Astrocyte (in vitro differentiated cells and primary cell): ENCODE measurements at places on chromosomes 2 and 18.

DNA sequence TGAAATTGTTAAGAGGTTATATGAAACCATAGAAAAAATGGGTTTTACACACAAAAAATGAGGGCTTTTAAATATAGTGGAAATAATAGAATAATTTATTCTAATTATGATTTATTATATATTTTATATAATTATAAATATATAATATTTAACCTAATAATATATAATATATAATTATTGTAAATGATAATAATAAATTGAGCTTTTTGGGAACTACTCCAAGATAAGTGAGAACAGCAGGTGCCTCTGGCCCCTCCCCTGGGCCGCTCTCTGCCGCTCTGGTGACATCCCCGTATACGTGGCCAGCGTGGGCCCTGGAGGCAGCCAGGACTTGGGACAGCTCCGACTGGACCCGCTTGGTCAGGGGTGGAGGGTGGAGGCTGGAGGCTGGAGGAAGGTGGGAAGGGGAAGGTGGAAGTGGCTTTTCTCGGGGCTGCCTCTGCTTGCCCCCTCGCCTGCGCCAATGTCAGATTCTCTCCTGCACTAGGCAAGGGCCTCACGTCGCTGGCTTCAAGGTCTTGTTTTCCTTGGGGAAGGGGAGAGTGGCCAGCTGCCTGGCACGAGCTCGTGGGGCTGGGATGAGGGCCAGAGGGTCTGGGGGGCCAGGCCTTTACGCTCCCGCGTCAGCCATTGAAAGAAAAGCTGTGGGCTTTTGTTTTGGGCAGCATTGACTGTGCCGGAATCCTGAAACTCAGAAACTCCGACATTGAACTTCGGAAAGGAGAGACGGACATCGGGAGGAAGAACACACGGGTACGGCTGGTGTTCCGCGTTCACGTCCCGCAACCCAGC is 54.8 kb downstream of the NFATC1 start:
- DNase-seq: no peak

GRCh38 chr2:119637371-119637770 is 41.6 kb upstream of the TMEM177 start:
- no peak for DNase-seq

GRCh38 chr2:44967727-44968432 is 26.4 kb downstream of the SIX3 start:
- DNase-seq: no peak

DNA sequence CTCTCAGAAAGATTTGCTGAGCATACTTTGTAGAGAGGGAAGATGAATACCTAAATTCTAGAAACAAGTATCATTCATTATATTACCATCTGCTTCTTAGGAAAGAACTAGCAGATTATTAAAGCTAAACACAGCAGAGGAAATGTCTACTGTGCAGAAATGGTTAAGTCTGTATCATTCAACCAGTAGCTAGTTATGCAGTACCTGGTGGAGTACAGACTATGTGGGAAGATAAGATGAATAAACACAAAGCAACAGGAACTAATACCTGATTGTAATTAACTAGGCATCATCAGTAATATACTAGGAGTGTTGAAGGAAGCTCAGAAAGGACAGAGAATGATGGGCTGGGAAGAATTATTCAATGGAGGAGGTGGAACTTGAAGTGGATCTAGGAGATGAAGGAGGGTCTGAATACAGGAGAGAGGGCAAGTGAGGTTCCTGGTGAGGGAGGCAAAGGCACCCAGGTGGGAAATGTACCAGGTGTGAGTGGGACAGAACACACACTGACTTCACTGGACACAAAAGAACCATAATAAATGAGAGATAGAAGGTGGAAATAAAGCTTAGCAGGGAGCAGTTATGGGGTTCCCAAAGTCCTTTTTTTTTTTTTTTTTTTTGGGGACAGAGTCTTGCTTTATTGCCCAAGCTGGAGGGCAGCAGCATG is 9.5 kb downstream of the WDFY1 start:
- no peak for DNase-seq

DNA sequence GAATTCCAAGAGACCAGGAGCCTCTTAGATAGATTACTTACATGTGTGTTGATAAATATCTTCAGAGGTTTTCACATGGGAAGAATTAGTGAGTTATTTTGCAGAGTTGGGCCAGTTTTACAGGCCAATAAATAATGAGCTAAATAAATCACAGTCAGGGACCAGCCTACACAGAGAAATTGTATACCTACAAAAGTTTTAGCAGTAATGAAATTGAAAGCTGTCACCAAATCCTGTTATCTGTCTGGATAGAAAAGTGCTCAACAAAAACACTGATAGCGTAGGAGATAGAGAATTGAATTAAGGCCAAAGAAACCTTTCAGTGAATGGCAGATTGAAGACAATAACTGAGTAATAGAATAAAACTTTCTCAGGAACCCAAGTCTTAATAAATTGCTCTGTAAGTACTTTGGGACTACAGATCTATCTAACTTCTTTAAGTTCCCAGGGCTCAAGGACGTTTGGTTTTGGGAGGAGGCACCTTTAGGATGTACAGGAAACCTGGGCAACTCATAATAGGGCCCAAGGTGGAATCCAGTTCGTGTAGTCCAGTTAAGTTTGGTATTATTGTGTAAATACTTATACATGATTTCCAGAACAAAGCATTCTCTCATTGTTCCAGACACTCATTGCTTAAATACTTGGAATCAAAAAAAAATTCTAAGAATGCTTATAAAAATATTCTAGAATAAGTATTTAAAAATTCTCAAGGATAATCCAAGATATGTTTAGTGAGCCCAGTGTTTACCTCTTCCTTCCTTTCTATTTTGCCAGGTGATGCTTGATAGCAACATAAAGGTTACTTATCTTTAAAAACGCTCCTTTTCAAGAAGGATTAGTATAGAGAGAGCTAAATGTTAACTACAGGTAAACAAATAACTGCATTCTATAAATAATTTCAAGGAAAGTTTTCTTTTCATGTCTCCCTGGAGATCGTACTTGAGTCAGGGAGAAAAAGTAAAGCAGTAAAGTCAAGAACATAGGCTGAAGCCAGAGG is 134.5 kb downstream of the NCKAP5 start:
- peak; percentile 49 for DNase-seq

DNA sequence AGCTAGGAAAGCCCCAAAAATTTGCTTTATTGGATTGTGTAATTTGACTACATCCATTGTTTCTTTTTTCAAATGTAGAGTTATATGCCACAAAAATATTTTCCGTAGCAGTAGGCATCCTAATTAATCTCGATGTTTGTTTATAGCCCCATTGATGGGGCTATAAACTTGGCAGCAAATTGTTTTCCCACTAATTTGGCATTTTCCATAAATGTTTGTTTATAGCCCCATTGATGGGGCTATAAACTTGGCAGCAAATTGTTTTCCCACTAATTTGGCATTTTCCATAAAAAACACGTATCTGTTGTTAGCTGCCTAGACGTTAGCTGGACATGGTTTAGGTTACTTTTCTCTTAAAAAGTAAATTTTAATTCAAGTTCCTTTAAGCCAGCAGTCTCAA is 23.8 kb downstream of the MSH2 start:
- DNase-seq: no peak

DNA sequence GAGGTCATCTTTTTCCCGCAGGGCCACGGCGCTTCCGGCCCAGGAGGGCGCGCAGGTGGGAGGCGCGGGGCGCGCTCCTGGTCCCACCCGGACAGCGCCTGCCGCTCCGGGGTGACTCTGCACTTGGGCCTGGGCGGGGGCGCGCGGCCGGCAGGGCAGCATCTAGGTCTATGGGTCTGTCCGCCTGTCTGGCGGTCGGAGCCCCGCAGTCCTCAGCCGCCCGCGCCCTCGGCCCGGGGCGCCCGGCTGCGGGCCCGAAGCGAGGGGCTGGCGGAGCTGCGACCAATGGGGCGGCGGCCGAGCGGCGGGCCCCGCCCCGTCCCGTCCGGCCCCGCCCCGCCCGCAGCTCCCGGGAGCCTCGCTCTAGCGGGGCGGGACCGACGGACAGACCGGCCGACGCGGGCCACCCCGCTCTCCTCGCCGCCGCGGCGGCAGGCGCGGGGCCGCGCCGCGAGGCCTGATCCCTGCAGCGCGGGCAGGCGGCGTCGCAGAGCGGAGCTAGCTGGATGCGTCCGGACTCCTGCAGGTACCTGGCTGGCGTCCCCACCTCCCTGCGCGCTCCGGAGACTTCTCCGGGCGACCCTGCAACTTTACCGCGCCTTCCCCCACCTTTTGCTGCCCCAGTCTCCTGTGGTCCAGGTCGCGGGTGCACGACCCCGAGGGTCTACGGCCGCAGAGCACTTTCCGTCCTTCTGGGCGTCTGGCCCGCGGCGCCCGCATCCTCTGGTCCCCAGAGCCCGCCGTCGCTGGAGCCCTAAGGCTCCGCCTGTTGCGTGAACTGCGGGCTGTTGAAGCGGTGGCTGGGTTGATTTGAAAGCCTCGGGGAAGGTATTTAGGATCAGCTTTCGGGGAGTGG is at the start of gene KCNS3:
KCNS3 (plus strand) TSS at position 387 of the 856 bp plus-strand sequence. CDS start 52,342 bp downstream, outside the sequence.
- no peak for DNase-seq

DNA sequence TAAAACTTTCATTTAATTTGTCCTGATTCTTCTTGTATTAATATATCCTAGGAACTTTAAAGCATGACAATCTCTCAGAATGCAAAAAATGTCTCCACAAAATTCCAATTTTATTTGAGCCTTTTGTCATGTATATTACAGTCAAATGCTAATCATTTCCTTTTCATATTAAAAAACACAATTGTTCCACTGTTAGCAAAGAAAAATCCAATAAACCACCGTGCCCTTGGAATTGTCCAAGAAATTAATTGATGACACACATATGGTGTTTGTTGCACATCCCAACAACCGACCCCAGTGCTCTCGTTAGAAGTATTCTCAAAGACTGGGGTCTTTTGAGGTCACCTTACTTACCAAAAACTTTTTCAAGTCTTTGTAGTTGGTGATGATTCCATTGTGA is 28.1 kb downstream of the GFPT1 start:
- no peak for DNase-seq

DNA sequence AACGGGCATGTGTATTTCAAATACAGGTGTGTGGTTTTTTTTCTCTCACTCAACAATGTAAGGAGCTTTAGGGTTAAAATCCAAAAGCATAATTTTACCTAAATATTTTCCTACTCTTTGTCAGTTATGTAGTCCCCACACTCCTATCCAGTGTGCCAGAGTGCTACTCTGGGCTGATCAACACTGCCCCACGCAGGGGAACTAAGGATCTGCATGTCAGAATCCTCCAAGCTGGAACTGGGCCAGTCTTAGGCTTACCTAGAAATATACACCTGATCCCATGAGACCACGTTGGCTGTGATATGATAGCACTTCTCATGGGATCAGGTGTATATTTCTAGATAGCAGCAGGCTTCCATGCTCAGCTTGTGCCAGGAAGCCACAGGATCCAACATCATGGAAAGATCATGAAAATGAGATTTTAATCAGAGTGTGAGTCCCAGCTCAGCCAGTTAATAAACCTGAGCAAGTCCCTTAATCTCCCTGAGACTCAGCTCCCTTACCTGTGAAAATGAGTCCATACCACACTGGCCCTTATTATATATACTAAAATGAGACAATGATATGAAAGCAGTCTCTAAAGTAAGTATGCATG is 29.7 kb downstream of the CCDC141 start:
- no peak for DNase-seq

- no peak for DNase-seq
Observed at GRCh38 chr2:133732059-133732458, 163.8 kb upstream of the NCKAP5 start.

DNA sequence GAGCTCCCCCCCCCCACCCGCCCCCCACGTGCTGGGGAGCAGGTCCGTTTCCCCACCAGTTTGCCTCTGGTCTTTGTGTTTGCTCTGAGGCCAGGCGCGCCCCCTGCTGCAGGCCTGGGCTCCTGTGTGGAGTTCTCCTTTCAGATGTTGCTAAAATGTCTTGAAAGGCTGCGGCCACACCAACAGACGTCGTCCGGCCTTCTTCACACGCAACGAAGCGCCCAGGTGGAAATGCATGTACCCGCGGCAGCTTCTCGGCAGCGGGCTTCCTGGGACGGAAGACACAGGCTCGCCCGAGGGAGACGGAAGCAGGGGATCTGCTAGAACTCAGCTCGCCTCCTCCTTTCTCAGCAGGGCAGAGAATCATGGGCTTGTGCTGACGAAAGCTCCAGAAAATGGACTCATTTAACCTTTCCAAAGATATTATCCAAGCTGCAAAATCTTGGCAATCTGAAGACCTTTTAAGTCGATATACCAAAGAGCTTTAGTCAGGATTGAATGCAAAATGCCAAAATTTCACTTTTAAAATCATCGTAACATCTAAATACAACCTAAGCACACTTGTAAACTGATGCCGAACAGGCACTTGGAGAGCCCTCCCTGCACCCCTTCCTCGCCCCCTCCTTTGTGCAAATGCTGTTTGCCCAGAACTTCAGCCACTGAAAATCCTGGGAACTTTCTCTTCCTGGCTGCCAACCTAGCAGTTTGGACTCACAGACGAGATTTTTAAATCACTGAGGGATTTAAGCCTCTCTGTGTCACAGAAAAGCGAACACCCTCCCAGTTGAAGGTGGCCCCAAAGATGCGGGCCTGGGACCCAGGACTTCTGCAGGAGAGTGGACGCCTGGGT is 125.5 kb upstream of the ZNF516 start:
- peak; percentile 67 for DNase-seq

DNA sequence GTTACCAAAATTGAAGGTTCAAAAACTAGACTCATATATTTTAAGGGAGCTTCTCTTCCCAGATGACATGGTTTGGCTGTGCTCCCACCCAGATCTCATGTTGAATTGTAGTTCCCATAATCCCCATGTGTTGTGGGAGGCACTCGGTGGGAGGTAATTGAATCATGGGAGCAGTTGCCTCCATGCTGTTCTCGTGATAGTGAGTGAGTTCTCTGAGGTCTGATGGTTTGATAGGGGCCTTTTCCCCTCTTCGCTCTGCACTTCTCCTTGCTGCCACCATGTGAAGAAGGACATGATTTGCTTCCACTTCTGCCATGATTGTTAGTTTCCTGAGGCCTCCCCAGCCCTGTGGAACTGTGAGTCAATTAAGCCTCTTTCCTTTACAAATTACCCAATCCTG is 140.1 kb downstream of the MAIP1 start:
- DNase-seq: no peak

GRCh38 chr18:32455361-32455760 is 15.3 kb downstream of the GAREM1 start:
- no peak for DNase-seq

DNA sequence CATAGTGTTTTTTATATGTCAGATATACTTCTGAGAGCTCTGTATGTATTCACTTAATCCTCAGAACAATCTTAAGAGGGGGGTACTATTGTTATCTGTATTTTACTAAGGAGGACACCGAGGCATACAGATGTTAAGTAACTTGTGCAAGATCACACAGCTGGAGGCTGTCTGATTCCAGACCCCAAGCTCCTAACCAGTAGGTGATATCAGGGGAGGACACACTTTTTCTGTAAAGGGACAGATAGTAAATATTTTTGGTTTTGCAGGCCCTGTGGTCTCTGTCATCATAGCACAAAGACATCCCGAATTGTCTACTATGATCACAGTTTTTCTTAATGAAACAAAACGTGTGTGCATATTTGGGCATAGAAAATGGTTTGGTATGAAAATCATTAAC is 143.7 kb downstream of the LAMA3 start:
- no peak for DNase-seq

DNA sequence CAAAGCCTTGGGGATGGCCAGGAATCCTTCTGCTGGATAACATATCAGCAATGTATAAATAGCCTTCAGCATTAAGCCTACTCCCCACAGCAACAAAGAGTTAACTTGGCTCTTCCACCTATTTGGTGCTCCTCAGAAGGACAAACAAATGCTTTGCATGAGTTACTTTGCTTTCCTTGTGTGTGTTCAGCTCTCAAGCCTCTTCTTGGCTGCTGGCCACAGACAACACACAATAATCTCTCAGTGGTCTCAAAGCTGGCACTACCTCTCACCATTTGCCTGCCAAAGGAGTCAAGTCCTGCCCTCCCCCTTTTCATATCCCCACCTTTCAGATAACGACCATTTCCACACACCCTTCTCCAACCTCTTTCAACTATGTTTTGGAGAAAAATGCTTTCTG is 17.5 kb downstream of the FTCDNL1 start:
- no peak for DNase-seq
